ENCODE measurements at places on chromosomes 13 and 19.

- DNase-seq = no peak
Measured at GRCh38 chr19:33595783-33596182, 26.0 kb upstream of the CHST8 start.

- DNase-seq = no peak
Measured at GRCh38 chr13:42345367-42345766, 73.4 kb downstream of the AKAP11 start.

GRCh38 chr13:22114630-22115311 lies 443.9 kb downstream of the FGF9 start:
- DNase-seq = no peak

DNA sequence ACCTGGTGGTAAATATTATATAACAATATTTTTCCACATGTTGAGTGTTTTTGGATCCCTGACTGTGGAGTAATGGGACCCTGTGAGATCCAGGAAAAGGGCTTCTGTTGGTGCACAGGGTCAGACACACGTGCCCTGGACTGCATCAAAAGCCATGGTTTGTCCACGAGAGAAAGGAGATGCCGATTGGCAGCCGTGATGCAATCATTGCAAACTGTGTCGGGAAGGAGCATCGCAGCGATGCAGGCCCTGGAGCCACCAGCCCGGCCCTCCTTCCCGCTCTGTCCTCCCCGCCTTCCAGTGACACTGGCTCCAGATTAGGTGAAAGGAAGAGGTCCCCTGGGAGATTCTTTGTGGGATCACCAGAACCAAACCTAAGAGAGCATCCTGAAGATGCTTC lies 9.1 kb downstream of the COL4A2 start:
- DNase-seq = no peak

DNA sequence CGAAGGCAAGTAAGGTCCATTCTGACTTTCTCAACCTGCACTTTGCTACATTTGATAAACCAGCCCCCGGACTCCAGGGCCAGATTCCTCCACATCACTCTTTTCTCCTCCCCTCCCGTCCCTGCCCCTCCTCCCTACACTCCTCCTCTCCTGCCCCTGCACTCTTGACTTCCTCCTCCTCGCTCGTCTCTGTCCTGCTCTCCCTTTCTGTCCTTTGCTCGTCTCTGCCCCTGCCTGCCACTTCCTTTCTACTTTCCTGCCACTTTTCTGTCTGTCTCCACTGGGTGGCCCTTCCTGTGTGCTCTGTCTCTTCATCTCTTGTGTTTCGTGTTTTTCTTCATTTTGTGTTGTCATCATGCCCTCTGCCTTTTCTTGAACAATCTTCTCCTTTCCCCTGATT lies 7.0 kb downstream of the U2AF2 start:
- no peak for DNase-seq

DNA sequence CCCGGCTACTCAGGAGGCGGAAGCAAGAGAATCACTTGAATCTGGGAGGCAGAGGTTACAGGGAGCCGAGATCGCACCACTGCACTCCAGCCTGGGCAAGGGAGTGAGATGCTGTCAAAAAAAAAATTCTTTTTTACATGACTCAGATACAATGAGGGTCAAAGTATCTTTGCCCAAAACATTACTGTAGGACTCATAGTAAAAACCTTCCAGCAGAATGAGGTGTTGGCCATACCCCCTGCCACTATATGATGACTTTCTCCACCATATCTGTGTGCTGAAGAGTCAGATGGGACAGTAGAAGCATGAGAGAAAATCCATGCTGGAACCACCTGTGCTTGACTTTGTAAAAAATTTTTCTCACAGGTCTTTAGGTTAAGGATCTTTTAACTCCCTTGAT lies 86.7 kb downstream of the COL4A2 start:
- DNase-seq = no peak

- peak; percentile 73 for DNase-seq
Measured at GRCh38 chr13:48110132-48110868, 15.4 kb upstream of the MED4 start.

DNA sequence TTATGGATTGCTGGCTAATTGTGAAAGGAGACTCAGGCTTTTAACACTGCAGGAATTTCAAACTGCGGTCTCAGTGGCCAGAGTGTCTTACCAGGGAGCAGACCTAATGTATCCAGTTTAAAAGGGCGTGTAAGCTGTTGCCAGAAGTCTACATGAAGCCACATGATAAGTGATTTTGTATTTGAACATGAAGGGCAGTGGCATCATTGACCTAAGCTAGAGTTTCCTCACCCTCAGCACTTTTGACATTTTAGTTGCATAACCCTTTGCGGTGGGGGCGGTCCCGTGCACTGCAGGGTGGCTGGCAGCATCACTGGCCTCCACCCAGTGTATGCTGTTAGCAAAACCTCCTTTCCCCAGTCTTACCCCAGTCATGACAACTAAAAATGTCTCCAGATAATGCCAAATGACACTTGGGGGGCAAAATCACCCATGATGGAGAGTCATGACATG lies 23.7 kb upstream of the GPR18 start:
- DNase-seq = no peak

DNA sequence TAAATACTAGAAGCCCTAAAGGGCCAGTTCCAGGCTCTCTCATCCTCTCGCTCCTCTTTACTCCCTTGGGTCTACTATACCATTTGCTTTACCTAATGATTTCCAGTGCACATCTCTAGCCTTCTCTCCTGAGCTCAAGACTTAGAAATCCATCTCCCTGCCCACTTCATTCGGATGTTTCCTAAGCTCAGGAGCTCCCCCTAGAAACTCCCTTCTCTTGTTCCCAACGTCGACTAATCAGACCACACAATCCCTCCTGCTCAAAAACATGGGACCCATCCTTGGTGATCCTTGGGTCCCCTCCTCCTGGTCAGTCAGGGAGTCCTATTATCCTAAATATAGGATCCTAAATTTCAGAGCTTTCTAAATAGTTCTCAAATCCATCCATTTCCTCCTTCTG lies 21.1 kb upstream of the STK24 start:
- peak; percentile 19 for DNase-seq

DNA sequence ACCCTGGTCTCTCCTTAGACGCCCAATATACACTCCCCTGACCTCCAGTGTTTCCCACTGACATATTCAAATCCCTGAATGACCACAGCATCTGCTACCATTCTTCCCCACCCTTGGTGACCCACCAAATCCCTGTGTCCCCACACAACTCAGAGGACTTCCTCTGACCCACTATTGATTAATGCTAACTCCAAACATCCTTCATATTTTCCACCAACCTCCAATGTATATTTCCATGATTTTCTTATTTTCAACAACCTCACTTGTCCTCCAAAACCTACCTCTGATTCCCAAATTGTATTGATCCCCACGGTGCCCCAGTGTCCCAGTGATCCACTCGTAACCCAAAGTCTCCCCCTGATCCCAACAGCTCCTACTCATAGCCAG lies 526 bp upstream of the DMWD start:
- no peak for DNase-seq

GRCh38 chr19:55308281-55308680 lies 16.9 kb downstream of the TMEM150B start:
- DNase-seq = no peak

DNA sequence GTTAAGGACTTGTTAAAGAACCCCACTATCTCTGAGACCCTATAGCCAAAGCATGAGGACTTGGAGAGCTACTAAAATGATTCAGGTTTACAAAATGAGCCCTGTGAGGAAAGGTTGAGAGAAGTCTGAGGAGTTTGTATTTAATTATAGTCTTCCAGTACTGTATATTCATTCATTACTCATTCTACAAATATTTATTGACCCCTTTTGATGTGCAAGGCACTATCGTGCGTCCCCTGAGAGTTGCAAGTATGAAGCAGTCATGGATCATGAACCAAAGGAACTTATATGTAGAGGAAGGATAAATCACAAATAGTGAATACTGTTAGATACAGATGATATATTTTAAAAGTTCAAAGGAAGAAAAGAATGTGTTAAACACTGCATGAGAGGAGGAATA lies 84.4 kb downstream of the DNAJC15 start:
- DNase-seq = no peak

GRCh38 chr19:5578097-5578846 lies 10.5 kb upstream of the TINCR start:
- peak; percentile 12 for DNase-seq

- DNase-seq = no peak
Measured at GRCh38 chr13:34417896-34418295, 524.2 kb upstream of the NBEA start.

DNA sequence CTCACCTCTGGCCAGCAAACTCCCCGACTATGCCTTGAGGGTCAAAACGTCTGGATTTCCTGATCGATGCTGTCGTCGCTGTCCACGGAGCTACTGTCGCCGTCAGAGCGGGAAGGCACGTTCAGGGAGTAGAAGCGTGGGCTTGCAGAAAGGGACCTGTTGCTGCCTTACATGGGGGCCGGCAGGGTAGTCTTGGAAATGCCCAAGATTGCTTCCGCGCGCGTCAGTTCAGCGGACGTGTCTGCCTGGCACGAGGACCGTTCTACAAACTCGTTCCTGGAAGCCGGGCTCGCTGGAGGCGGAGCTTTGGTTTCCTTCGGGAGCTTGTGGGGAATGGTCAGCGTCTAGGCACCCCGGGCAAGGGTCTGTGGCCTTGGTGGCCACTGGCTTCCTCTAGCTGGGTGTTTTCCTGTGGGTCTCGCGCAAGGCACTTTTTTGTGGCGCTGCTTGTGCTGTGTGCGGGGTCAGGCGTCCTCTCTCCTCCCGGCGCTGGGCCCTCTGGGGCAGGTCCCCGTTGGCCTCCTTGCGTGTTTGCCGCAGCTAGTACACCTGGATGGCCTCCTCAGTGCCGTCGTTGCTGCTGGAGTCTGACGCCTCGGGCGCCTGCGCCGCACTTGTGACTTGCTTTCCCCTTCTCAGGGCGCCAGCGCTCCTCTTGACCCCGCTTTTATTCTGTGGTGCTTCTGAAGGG lies 15.4 kb downstream of the RB1 start:
- no peak for DNase-seq

- DNase-seq = peak; percentile 67
Measured at GRCh38 chr13:34941835-34942731, at the start of gene NBEA. TSS of gene NBEA (plus strand) at chr13:34942270. CDS start at chr13:34942821, 551 bp downstream.

- no peak for DNase-seq
Measured at GRCh38 chr13:50126993-50127725, 111.9 kb downstream of the KCNRG start.
